ENCODE measurements at places on chromosomes 5 and 9. TPM values are rescaled to one million over a fixed set of nuclear protein-coding genes. Genes with fewer than 3 reads are reported as not detected.

The SLC22A4 gene
- 2.9 TPM for total RNA-seq

The IFNA21 gene
- total RNA-seq = not detected

The NXNL2 gene
- not detected for total RNA-seq

The MYORG gene
- total RNA-seq = 1.7 TPM

The TAF11L11 gene
- not detected for total RNA-seq

The SNCAIP gene
- total RNA-seq = not detected

The KIF24 gene
- 5.8 TPM for total RNA-seq

The LCN15 gene
- total RNA-seq = not detected

The ENTPD2 gene
- 0.28 TPM for total RNA-seq

The TNFSF8 gene
- 84.2 TPM for total RNA-seq

DNA sequence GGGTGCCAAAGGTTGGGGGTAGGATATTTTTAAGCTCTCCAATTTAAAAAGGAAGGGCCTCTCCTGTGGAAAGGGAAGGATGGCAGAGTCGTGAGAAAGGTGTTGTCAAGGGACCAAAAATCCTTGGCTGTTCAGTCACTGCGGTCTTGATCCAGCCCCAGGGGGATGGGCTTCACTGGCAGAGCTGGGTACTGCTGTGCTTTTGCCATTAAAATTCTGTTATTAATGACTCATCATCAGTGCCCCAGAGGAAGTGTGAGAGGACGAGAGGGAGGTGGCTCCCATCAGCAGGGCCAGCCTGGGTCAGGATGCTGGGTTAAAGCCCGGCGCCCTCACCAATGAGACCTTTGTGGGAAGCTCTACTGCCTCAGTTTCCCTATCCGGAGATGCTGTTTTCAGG is 16.7 kb downstream of the PCDH12 start:
- no peaks in the 10 kb centered on the region for H3K4me1 ChIP-seq
- no peak overlapping the region for H3K4me3 ChIP-seq
- H3K27ac ChIP-seq = no peak overlapping the region
- peaks cover 2% of the 10 kb centered on the region for H3K36me3 ChIP-seq
- no peak for DNase-seq
- no peaks in the 10 kb centered on the region for H3K27me3 ChIP-seq

- DNase-seq = no peak
- H3K36me3 ChIP-seq = no peaks in the 10 kb centered on the region
- H3K27ac ChIP-seq = no peak overlapping the region
- peaks cover 7% of the 10 kb centered on the region for H3K27me3 ChIP-seq
- no peak overlapping the region for H3K4me3 ChIP-seq
Measured at GRCh38 chr5:108625654-108626053, 122.0 kb upstream of the FER start.

DNA sequence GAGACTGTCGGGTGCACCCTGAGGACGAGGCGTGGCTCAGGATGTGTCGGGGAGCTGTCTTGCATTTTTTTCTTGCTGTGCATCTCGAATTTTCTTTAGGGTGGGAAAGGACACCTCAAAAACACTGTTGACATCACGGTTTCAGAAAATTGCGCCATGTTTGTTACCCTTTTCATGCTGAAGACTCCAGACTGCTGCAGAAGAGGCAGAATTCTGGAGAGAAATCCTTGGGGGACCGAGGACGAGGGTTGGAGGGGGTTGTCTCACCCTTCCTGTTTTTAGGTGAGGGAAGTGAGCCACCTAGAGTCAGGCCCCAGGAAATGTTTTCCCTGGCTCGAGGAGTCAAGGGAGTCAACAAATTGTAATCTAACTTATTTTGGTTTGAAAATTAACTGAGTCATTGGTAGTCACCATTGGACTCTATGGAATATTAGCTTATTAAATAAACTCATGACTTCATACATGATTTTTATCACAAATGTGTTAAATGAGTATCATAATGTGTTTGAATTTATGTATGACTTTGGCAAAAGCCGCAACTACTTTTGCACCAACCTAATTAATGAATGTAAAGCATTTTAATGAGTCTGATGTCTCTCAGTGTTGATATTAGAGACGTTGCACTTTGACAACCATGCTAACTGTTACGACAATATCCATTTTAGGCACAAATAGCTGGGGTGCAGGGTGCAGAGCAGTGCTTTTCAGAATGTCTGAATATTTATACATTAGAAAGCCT is 724 bp upstream of the LYSMD3 start:
- H3K27me3 ChIP-seq = peaks cover 22% of the 10 kb centered on the region
- DNase-seq = peak; percentile 63
- H3K4me3 ChIP-seq = peak overlapping the region; percentile 98
- H3K27ac ChIP-seq = peak overlapping the region; percentile 94
- peaks cover 4% of the 10 kb centered on the region for H3K36me3 ChIP-seq

GRCh38 chr9:118230329-118230728 is 526.1 kb downstream of the TLR4 start:
- no peaks in the 10 kb centered on the region for H3K36me3 ChIP-seq
- no peak for DNase-seq
- H3K27ac ChIP-seq = no peak overlapping the region
- H3K4me1 ChIP-seq = no peaks in the 10 kb centered on the region

- H3K27ac ChIP-seq = no peak overlapping the region
- DNase-seq = no peak
- peaks cover 32% of the 10 kb centered on the region for H3K4me1 ChIP-seq
- peaks cover 13% of the 10 kb centered on the region for H3K36me3 ChIP-seq
Measured at GRCh38 chr5:109411627-109412026, 1.9 kb upstream of the PJA2 start.

DNA sequence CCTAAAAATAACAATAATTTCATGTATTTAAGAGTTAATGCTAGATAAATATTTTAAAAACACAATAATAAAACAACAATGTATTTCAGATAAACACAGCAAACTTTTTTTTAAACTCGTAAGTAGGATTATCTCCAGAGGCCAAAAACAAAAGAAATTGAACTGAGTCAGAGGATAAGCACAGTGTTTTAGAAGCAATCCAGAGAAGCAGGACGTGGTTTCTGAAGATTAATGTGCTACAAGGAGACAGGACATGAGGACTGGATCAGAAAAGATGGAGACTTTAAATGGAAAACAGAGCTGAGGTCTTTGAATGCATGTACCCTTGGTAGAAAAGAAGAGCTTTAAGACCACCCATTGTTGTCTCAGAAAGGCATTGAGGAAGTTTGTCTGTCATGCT is 491.2 kb upstream of the TLE4 start:
- no peak overlapping the region for H3K27ac ChIP-seq
- no peaks in the 10 kb centered on the region for H3K27me3 ChIP-seq
- no peak overlapping the region for H3K4me3 ChIP-seq
- H3K4me1 ChIP-seq = no peaks in the 10 kb centered on the region
- no peak for DNase-seq

DNA sequence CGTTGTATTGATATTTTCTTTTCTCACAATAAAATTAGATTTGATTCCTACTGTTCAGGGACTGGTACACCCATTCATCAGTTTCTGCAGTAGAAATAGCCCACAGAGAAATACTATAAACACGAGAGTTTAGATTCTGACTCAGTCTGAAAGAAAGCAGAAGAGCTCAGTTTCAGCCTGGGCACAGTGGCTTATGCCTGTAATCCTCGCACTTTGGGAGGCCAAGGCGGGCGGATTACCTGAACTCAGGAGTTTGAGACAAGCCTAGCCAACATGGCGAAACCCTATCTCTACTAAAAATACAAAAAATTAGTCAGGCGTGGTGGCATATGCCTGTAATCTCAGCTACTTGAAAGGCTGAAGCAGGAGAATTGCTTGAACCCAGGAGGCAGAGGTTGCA is 8.6 kb downstream of the ITK start:
- peaks cover 68% of the 10 kb centered on the region for H3K36me3 ChIP-seq
- peak; percentile 53 for DNase-seq
- peaks cover 81% of the 10 kb centered on the region for H3K4me1 ChIP-seq
- H3K27ac ChIP-seq = peak overlapping the region; percentile 66

GRCh38 chr9:80305136-80305535 is 733.4 kb downstream of the TLE4 start:
- no peak for DNase-seq
- no peaks in the 10 kb centered on the region for H3K4me1 ChIP-seq
- H3K4me3 ChIP-seq = no peak overlapping the region
- no peaks in the 10 kb centered on the region for H3K36me3 ChIP-seq
- H3K27me3 ChIP-seq = no peaks in the 10 kb centered on the region

DNA sequence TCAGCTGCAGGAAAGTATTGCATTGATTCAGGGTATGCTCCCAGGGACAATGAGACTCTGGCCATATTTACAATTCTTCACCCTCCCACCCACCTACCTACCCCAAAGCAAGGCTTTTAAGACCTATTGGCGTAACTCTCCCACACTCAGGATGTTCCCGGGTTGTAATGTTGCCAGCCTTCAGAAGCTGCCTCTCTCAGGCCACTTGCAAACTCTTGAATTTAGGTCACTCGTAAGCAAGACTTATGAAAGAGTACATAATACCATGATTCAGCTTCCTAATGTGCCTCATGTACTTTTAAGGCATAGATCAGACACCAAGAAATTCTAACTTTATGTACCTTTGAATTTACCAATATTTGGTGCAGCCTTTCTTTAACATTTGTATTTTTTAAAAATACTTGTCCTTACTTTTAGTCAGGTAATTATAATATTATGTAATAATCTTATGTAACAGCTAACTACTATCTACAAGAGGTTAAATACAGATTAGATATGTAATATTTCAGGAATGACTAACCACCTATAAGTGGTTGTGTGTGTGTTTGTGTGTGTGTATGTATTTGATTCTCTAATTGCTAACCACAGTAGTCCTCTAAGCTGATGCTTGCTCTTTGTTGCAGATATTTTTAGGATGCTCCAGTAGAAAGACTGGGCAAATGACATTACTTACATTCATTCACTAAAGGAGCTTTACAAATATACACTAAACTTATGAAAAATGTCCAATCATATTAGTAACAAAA is 630.5 kb upstream of the MEF2C start:
- H3K36me3 ChIP-seq = no peaks in the 10 kb centered on the region
- H3K4me1 ChIP-seq = no peaks in the 10 kb centered on the region
- no peak overlapping the region for H3K4me3 ChIP-seq

GRCh38 chr5:82312373-82312856 is 34.3 kb upstream of the RPS23 start:
- no peak overlapping the region for H3K4me3 ChIP-seq
- H3K4me1 ChIP-seq = no peaks in the 10 kb centered on the region
- H3K36me3 ChIP-seq = peaks cover 5% of the 10 kb centered on the region
- DNase-seq = peak; percentile 34

GRCh38 chr9:135156525-135157510 is 69.3 kb downstream of the OLFM1 start:
- no peaks in the 10 kb centered on the region for H3K4me1 ChIP-seq
- DNase-seq = no peak
- no peak overlapping the region for H3K4me3 ChIP-seq
- no peaks in the 10 kb centered on the region for H3K36me3 ChIP-seq
- H3K27me3 ChIP-seq = peaks cover 14% of the 10 kb centered on the region

DNA sequence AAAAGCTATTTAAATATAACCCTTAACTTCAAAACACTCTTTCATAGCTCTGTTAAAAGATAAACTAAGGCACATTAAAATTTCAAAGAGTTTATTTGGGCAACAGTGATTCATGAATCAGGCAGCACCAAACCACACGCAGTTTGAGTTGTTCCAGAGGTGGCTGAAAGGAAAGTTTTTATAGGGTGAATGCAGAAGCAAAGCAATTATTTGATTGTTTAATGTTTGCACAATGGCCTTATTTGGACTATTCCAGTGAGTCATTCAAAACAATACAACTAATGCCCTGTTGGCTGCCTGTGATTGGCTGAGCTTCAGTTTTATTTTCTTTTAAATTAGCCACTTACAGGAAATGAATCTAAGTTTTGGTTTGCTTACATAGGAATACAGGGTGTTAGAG is 125.3 kb downstream of the CEP120 start:
- no peak overlapping the region for H3K27ac ChIP-seq
- H3K4me1 ChIP-seq = peaks cover 6% of the 10 kb centered on the region
- no peaks in the 10 kb centered on the region for H3K36me3 ChIP-seq
- DNase-seq = no peak

- no peaks in the 10 kb centered on the region for H3K27me3 ChIP-seq
- H3K36me3 ChIP-seq = peaks cover 4% of the 10 kb centered on the region
- no peak overlapping the region for H3K4me3 ChIP-seq
- no peak for DNase-seq
Measured at GRCh38 chr9:82531795-82532194, 531.1 kb downstream of the RASEF start.

DNA sequence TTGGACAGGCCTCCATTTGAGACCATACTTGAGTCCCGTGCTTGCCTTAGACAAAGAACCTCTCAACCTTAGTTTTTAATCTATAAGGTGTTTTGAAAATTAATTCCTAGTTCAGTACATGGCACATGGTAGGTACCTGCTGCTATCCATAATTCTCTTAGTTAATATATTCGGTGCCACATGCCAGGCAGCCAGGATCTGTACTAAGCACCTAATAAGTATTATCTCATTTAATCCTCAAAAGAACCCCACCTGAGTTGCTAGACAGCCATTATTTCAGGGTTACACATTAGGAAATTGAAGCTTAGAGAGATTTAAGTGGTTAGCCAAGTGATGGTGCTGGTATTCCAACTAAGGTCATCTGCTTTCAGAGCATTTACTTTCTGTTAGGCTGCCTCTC is 29.9 kb downstream of the NSD1 start:
- peak overlapping the region; percentile 33 for H3K27ac ChIP-seq
- H3K4me1 ChIP-seq = peaks cover 11% of the 10 kb centered on the region
- no peak overlapping the region for H3K4me3 ChIP-seq
- H3K36me3 ChIP-seq = peaks cover 11% of the 10 kb centered on the region
- DNase-seq = no peak

GRCh38 chr5:53545744-53546143 is 14.7 kb upstream of the NDUFS4 start:
- H3K4me1 ChIP-seq = no peaks in the 10 kb centered on the region
- H3K4me3 ChIP-seq = no peak overlapping the region
- H3K27me3 ChIP-seq = no peaks in the 10 kb centered on the region
- no peaks in the 10 kb centered on the region for H3K36me3 ChIP-seq
- DNase-seq = no peak

DNA sequence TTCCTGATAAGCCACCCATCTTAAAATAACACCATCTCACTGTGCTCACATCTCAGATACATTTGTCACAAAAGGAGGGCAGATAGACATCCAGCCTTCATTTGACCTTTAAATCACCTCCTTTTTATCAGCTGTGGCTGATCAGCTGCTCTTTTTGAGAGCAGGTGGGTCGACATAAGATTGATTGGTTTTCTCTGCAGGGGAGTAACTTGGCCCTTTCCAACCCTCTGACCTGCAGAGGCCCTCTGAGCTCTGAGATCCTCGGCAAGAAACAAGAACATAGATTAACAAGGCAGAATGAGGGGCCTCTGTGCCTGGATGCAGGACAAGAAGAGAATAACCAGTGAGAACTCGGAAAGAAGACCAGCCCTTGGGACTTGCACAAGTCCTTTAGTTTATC is 33.5 kb upstream of the GLRA1 start:
- no peaks in the 10 kb centered on the region for H3K27me3 ChIP-seq
- H3K4me1 ChIP-seq = peaks cover 8% of the 10 kb centered on the region
- H3K4me3 ChIP-seq = no peak overlapping the region
- no peak overlapping the region for H3K27ac ChIP-seq
- no peaks in the 10 kb centered on the region for H3K36me3 ChIP-seq

DNA sequence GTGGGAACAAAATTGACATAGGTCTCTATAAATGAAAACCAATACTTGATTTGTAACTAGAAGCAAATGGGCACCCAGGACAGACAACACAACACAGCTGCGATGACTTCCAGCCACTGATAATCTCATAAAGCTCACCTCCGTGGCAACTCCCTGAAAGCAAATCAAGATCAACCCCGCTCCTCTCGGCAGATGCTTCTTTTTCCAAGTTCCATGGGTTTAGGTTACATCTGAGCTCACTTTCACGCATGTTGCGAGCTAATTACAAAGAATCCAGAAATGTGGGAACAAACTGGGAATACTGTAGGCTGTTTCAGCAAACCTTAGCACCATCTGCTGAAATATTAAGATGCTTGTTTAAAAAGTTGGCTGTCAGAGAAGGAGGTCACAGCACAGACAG is 153.9 kb downstream of the ELAVL2 start:
- H3K27ac ChIP-seq = no peak overlapping the region
- H3K4me3 ChIP-seq = no peak overlapping the region
- H3K36me3 ChIP-seq = no peaks in the 10 kb centered on the region
- H3K4me1 ChIP-seq = no peaks in the 10 kb centered on the region
